ENCODE measurements at places on chromosomes 3 and 15. TPM values are rescaled to one million over a fixed set of nuclear protein-coding genes. Genes with fewer than 3 reads are reported as not detected.

SMCO1 gene
- not detected for total RNA-seq

RTP3 gene
- not detected for total RNA-seq

SERPINI2 gene
- total RNA-seq = not detected

SPATA12 gene
- under 0.01 TPM for total RNA-seq

TMEM207 gene
- total RNA-seq = not detected

CCR8 gene
- total RNA-seq = not detected

TUSC7 gene
- not detected for total RNA-seq

DNA sequence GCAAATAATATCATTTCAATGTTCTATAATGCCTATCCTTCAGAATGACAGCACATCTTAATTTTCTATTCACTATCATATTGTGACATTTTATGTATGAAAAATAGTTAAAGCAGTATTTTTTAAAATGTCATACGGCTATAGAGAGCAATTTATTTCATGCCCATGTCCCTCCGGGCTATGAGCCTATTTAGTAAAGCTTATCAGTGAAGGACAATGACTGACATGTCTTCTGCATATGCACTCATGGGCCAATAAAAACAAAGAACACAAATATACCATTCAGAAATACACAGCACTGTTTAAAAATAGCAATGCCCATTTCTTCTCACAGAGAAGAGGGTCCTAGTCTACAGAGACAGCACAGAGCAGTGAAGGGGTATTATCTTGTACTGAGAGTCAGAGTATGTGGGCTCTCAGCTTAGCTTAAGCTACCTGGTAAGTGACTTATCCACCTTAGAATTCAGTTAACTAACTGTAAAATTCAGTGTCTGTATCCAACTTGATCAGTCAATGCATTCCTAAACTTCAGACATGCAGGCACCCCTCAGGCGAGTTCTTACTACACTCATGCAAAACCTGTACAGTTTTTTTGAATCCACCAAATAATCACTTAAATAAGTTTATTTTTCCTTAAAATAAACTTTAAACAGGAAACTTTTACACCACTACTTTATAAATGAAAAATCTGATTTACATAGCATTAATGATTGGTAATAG, 9.0 kb downstream of the GOLIM4 start:
- peaks cover 13% of the 10 kb centered on the region for H3K4me1 ChIP-seq
- no peak for DNase-seq
- H3K27me3 ChIP-seq = no peaks in the 10 kb centered on the region
- H3K27ac ChIP-seq = no peak overlapping the region

DNA sequence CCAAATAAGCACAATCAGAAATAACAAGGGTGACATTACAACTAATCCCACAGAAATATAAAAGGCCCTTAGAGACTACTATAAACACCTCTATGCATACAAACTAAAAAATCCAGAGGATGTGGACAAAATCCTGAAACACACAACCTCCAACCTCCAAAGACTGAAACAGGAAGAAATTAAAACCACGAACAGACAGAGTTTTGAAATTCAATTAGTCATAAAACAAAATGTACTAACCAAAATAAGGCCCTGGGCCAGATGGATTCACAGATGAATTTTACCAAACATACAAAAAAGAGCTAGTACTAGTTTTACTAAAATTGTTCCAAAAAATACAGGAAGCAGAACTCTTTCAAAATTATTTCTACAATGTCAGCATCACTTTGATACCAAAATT, 1043.6 kb downstream of the DIPK2A start:
- H3K27me3 ChIP-seq = no peaks in the 10 kb centered on the region
- no peaks in the 10 kb centered on the region for H3K36me3 ChIP-seq
- H3K4me3 ChIP-seq = no peak overlapping the region

GRCh38 chr15:90024406-90024805, 23.3 kb downstream of the ZNF710 start:
- H3K27ac ChIP-seq = no peak overlapping the region
- H3K36me3 ChIP-seq = peaks cover 1% of the 10 kb centered on the region
- DNase-seq = no peak
- H3K4me1 ChIP-seq = peaks cover 12% of the 10 kb centered on the region
- H3K27me3 ChIP-seq = no peaks in the 10 kb centered on the region

DNA sequence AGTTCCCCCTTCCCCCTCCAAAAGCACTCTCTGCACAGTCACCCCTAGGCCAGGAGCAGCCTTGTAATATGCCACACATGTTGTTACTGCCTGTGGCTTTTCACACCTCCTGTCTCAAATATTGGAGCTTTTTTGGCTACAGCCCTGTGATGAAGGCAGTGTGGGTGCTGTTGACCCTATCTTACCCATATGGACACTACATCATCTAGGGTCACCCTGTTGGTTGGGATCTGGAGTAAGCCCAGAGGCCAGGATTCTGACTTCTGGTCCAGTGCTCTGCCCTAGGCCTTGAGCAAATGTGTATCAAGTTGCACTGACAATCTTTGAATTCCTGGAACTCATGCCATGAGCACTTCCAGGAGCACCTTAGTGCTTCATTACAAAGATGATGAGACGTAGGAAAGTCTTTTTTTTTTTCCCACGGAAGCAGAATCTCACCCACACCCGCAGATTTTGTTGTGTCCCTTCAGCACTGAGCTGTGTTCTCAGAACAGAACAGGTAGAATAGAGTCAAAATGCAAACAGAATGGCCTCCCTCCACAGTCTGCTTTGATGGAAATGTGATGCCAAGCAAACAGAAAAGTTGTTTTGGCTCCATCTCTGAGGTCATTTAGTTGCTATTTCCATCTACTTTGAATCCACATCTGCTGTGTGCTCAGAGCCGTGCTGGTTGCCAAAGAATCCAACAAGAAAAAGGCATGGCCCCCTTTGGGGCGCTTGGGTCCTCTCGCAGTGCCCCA, 49.6 kb downstream of the SMAD3 start:
- peaks cover 60% of the 10 kb centered on the region for H3K4me1 ChIP-seq
- peak overlapping the region; percentile 94 for H3K27ac ChIP-seq
- H3K4me3 ChIP-seq = no peak overlapping the region
- peak; percentile 56 for DNase-seq
- H3K27me3 ChIP-seq = no peaks in the 10 kb centered on the region
- peaks cover 44% of the 10 kb centered on the region for H3K36me3 ChIP-seq

- H3K27ac ChIP-seq = no peak overlapping the region
- DNase-seq = no peak
- no peaks in the 10 kb centered on the region for H3K36me3 ChIP-seq
- H3K27me3 ChIP-seq = no peaks in the 10 kb centered on the region
- no peaks in the 10 kb centered on the region for H3K4me1 ChIP-seq
These were observed 23.4 kb downstream of the STRIT1 start for GRCh38 chr3:155270063-155270462.

DNA sequence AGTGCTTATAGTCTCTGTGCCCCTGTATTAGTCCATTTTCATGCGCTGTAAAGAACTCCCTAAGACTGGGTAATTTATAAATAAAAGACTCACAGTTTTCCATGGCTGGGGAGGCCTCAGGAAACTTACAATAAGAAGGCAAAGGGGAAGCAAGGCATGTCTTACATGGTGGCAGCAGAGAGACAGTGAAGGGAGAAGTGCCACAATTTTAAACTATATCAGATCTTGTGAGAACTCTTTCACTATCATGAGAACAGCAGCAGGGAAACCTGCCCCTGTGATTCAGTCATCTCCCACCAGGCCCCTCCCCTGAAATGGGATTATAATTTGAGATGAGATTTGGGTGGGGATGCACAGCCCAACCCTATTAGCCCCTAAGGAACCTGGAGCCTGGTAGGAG, 243.2 kb downstream of the EDEM1 start:
- H3K4me1 ChIP-seq = no peaks in the 10 kb centered on the region
- no peak for DNase-seq
- H3K36me3 ChIP-seq = no peaks in the 10 kb centered on the region
- no peaks in the 10 kb centered on the region for H3K27me3 ChIP-seq
- no peak overlapping the region for H3K4me3 ChIP-seq
- H3K27ac ChIP-seq = no peak overlapping the region

DNA sequence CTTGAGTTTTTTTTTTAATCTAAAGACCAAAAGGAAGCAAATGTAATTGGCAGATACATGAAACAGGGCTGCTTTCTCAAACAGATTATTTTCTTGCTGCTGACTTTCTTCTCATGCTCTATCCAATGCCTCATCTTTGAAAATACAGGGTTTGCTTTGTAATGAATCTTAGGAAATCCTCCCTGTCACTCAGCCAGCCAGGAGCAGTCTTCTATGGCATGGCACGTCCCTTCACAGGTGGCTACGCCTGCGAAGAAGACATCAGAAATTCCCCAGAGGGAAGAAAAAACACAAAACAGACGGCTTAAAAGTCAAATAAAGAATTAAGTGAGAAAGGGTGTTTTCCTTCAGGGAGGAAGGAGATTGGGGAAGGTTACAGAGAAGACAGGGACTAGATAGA, 242.5 kb downstream of the IGSF11 start:
- no peak overlapping the region for H3K4me3 ChIP-seq
- H3K27me3 ChIP-seq = no peaks in the 10 kb centered on the region
- H3K27ac ChIP-seq = no peak overlapping the region
- H3K4me1 ChIP-seq = no peaks in the 10 kb centered on the region

GRCh38 chr15:69131362-69132220, 28.8 kb upstream of the GLCE start:
- peaks cover 45% of the 10 kb centered on the region for H3K27me3 ChIP-seq
- no peak overlapping the region for H3K4me3 ChIP-seq
- no peak for DNase-seq
- no peaks in the 10 kb centered on the region for H3K36me3 ChIP-seq
- no peak overlapping the region for H3K27ac ChIP-seq

- DNase-seq = no peak
- H3K4me3 ChIP-seq = no peak overlapping the region
- H3K36me3 ChIP-seq = no peaks in the 10 kb centered on the region
- H3K27me3 ChIP-seq = no peaks in the 10 kb centered on the region
These were observed 613.4 kb downstream of the ZPLD1 start for GRCh38 chr3:103048068-103048722.

GRCh38 chr15:63490345-63491034, 13.9 kb upstream of the USP3 start:
- H3K4me3 ChIP-seq = no peak overlapping the region
- DNase-seq = no peak
- H3K27ac ChIP-seq = no peak overlapping the region
- no peaks in the 10 kb centered on the region for H3K27me3 ChIP-seq
- H3K36me3 ChIP-seq = no peaks in the 10 kb centered on the region

DNA sequence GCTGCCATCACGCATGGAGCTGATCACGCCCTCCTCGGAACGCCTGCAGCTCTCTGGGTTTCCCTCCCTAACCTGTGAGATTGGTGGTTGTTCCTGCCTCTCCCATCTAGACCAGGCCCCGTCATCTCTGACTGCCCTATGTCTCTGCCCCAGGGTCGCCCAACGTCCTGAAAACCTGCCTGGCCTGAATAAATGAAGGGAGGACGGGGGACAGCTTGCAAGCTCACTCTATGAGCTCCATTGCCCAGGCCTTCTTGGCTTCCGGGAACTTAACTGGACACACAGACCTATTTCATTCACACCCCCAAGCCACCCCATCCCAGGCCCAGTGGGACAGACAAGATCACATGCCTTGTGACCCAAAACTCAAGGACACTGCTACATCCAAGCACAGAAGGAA, 274.2 kb downstream of the XXYLT1 start:
- no peaks in the 10 kb centered on the region for H3K4me1 ChIP-seq
- no peak overlapping the region for H3K27ac ChIP-seq
- H3K4me3 ChIP-seq = no peak overlapping the region

- peak; percentile 50 for DNase-seq
- no peaks in the 10 kb centered on the region for H3K36me3 ChIP-seq
- H3K27ac ChIP-seq = no peak overlapping the region
- H3K4me1 ChIP-seq = no peaks in the 10 kb centered on the region
- no peak overlapping the region for H3K4me3 ChIP-seq
These were observed 254.5 kb downstream of the NEK10 start for GRCh38 chr3:27114684-27115083.

GRCh38 chr3:71672340-71672739, 52.9 kb downstream of the EIF4E3 start:
- H3K4me1 ChIP-seq = no peaks in the 10 kb centered on the region
- H3K4me3 ChIP-seq = no peak overlapping the region
- H3K27me3 ChIP-seq = no peaks in the 10 kb centered on the region
- H3K27ac ChIP-seq = no peak overlapping the region
- DNase-seq = no peak

GRCh38 chr15:78148392-78149067, 632 bp upstream of the IDH3A start:
- no peaks in the 10 kb centered on the region for H3K36me3 ChIP-seq
- H3K27ac ChIP-seq = peak overlapping the region; percentile 55
- no peaks in the 10 kb centered on the region for H3K27me3 ChIP-seq
- peaks cover 5% of the 10 kb centered on the region for H3K4me1 ChIP-seq
- peak overlapping the region; percentile 76 for H3K4me3 ChIP-seq

DNA sequence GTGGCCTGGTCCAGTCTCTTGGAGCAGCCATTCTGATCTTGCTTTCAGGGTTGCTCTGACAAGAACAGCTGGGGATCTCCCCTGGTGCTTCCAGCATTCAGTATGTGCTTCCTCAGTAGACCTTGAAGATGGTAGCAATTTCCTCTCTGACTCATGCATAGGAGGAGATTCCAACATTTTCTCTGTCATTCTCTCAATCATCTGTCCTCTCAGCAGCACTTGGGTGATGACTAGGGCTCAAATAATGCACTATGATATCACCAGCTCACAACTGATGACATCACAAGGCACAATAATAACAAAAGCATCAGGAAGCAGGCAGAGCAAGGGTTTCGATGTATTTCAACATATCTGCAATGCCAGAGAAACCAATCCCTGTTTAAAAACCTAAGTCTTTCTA, 52.7 kb downstream of the NFKBIZ start:
- H3K4me3 ChIP-seq = no peak overlapping the region
- peaks cover 7% of the 10 kb centered on the region for H3K4me1 ChIP-seq
- DNase-seq = peak; percentile 99
- H3K36me3 ChIP-seq = no peaks in the 10 kb centered on the region

- no peak overlapping the region for H3K27ac ChIP-seq
- no peaks in the 10 kb centered on the region for H3K27me3 ChIP-seq
- DNase-seq = no peak
- no peaks in the 10 kb centered on the region for H3K4me1 ChIP-seq
- no peaks in the 10 kb centered on the region for H3K36me3 ChIP-seq
These were observed 420.2 kb downstream of the PLCL2 start for GRCh38 chr3:17304969-17305368.

DNA sequence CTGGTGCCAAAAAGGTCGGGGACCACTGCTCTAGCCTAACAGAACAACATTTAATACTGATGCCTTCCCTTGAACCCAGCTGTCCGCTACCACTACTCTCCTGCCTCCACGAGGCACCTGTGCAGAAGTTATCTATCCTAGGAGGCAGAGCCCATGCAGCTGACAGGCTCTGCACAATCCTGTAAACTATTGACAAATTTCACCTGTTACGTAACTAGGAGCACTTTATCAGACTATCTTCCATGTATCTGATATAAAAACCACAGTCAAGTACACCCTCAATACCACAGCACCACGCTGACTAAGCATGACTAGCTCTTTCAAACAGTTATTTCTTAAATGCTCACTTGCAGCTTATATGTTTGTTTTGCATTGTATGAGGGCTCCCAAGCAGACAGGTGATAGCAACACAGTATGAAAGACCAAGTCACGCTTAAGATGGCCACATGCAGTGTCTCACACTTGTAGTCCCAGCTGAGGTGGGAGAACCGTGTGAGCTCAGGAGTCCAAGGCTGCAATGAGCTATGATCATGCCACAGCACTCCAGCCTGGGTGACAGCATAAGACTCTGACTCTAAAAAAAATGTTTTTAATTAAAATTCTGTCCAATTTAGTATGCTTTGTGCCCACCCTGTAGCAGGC, 4.5 kb upstream of the IL17RC start:
- H3K27me3 ChIP-seq = no peaks in the 10 kb centered on the region
- H3K27ac ChIP-seq = no peak overlapping the region
- peaks cover 28% of the 10 kb centered on the region for H3K4me1 ChIP-seq
- H3K4me3 ChIP-seq = no peak overlapping the region
- DNase-seq = peak; percentile 82
